ENCODE measurements at places on chromosomes 5 and 9. TPM values are rescaled to one million over a fixed set of nuclear protein-coding genes. Genes with fewer than 3 reads are reported as not detected.

GRCh38 chr5:139847790-139848507 lies 52.3 kb downstream of the PSD2 start:
- peak; percentile 48 for DNase-seq

- no peak for DNase-seq
Observed at GRCh38 chr5:172731680-172732074, 39.3 kb downstream of the DUSP1 start.

GRCh38 chr5:68834491-68834981 lies 259.3 kb upstream of the SLC30A5 start:
- no peak for DNase-seq

DNA sequence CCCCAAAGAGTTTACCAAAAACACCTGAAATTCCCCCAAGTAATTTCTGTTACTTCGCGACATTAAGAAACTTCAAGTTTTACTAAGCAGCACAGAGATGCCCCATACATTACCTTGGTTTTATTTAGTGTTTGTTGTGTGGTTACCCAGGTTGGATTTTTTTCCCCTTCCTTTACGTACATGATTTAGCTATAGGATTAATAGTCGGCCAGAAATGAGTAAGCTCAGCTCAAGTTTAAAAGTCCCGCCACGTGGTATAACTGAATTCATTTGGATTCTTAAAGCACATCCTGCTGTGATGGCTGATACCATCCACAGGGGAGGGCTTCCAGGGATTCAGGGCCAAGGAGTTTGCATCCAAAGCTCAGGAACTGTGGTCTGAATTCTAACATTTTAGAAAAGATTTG lies 75.9 kb downstream of the DAP start:
- no peak for DNase-seq

- no peak for DNase-seq
Observed at GRCh38 chr5:77981820-77982219, 205.7 kb upstream of the TBCA start.

DNA sequence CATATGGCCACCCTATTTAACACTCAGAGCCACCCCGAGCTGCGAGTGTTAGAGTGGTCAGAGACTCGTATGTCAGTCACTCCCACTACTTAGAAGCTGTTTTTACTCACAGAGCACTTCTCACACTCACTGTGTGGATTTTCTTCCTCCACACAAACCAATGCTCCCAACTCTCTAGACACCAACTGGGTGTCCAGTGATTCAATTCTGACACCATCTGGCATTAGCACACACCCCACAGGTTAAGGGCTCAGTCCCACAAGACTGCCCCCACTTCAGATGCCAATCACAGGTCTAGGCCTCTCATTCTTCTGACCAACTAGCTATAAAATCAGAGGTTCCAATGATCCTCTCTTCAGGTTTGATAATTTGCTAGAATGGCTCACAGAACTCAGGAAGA lies 174.8 kb downstream of the FANCC start:
- DNase-seq: no peak

DNA sequence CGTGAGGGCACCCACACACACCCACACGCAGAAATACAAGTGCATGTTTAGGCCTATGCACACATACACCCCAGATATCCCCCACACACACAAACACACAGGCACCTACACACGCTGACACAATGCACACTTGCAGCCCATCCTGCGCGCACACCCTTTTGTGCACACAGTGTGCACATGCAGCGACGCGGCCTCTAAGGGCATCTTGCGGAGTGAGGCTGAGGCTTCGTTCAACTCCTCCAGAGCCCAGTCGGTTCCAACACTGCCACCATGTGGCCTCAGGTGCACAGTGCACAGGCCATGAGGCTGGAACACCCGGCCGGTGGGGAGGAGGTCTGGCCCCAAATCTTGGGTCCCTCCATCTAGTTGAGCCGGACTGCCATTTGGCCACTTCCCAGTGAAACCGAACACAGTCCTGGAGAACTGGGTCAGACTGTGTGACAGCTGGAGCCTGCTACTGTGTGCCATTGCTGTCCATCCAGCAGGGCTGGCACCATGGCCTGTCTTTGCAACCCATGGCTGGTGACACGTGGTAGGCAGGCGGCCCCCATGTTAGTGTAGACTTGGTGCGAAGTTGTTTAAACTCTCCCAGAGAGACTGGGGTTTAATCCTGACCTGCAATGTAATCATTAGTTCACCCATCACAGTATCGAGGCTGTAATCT lies 97.7 kb upstream of the MVB12B start:
- peak; percentile 71 for DNase-seq

GRCh38 chr5:91028499-91028956 lies 354.6 kb downstream of the ARRDC3 start:
- DNase-seq: no peak

Gene G3BP1
- 129 TPM for total RNA-seq
